ENCODE measurements at places on chromosomes 1 and 21.
A peak's percentile ranks its signal among the peaks of the same experiment; 100 is the strongest.

- DNase-seq: peak; percentile 60
Observed at GRCh38 chr1:91684481-91685196, 184.0 kb downstream of the CDC7 start.

GRCh38 chr1:211352985-211353515 lies 26.4 kb downstream of the TRAF5 start:
- DNase-seq: peak; percentile 68

- DNase-seq: no peak
Observed at GRCh38 chr1:230307213-230307612, 118.9 kb downstream of the PGBD5 start.

GRCh38 chr21:15624646-15625045 lies 105.1 kb upstream of the USP25 start:
- no peak for DNase-seq

- DNase-seq: no peak
Observed at GRCh38 chr1:172875892-172876291, 174.8 kb downstream of the TNFSF18 start.

- DNase-seq: no peak
Observed at GRCh38 chr1:3680488-3681230, 28.3 kb downstream of the TP73 start.

GRCh38 chr21:44626673-44627143 lies at the start of gene KRTAP10-9:
Gene KRTAP10-9, plus strand, starts transcription at chr21:44627093. Its CDS starts 79 bp downstream, at chr21:44627172.
- no peak for DNase-seq

DNA sequence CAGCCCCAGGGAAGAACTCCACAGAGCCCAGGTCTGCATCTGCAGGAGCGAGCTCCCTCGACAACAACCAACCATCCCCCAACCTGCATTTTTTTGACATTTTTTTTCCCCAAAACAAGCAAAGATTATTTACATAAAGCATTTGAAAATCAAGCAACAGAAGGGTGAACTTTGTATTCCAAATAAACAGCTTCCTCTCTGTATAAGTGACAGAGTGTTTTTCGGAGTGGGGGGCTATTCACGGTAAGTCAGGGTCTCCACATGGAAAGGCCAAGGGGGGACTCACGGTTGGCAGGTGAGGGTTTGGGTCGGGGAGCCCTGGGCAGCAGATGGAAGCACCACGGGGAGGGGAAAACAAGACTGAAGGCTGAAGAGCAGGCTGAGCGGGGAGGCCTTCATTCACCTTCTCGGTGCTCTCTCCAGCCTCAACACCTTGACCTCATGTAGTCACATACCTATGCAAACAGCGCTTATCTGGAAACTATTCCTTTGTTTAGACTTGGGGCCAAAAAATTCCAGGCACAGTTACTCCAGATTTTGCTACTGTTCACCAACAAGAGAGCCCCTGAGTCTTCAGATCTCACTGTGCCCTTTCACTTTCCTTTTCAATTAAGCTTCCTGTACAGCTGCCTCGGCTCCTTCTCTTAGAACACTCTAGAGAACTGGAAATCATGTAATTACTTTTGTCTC lies 27.6 kb downstream of the C2CD2 start:
- DNase-seq: peak; percentile 77

DNA sequence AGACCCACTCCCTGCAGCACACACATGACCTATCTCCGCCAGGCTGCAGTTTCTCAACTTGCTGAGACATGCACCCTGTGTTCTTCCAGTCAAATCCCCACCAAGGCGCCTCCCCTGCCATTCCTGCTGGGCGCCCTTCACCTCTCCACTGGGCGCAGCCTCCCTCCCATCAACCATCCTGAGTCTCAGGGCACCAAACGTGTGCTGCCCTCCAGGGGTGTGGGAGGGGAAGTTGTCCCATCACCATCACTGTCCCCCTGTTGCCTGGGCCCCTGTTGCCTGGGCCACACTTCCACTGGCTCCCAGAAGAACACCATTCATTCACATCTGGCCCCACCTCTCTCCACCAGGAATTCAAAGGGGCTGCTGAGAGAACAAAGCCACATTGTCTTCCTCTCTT lies 44.9 kb upstream of the EFHD2 start:
- peak; percentile 35 for DNase-seq

- no peak for DNase-seq
Observed at GRCh38 chr1:17521946-17522612, 17.4 kb upstream of the ARHGEF10L start.

DNA sequence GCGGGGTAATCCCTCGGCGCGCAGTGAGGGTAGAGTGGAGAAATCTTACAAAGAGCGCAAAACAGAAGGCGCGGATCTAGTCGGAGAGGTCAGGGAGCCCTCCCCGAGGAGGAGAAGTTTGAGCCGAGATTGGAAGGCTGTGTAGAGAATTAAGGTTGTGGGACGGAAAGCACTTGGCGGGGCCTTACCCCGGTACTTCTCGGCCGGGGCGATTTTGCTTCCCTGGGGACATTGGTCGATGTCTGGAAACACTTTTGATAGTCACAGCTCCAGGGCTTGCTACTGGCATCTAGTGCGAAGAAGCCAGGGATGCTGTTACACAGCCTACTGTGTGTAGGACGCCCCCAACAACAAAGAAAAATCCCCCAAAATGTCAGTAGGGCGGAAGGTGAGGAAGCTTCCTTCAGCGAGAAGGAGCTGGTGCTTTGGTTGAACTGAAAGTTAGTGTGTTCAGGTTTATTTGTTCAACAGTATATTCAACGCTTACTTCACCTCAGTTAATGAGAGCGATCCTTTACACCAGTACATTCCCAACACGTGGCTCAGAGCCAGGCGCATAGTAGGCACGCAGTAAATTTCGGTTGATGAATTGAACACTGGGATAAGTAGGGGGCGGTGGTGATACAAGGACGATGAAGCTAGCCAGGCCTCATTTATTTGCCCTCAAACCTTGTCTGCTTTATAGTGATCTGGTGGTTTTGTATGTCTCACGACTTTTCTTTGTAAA lies 807 bp downstream of the CEP85 start:
- DNase-seq: peak; percentile 71

DNA sequence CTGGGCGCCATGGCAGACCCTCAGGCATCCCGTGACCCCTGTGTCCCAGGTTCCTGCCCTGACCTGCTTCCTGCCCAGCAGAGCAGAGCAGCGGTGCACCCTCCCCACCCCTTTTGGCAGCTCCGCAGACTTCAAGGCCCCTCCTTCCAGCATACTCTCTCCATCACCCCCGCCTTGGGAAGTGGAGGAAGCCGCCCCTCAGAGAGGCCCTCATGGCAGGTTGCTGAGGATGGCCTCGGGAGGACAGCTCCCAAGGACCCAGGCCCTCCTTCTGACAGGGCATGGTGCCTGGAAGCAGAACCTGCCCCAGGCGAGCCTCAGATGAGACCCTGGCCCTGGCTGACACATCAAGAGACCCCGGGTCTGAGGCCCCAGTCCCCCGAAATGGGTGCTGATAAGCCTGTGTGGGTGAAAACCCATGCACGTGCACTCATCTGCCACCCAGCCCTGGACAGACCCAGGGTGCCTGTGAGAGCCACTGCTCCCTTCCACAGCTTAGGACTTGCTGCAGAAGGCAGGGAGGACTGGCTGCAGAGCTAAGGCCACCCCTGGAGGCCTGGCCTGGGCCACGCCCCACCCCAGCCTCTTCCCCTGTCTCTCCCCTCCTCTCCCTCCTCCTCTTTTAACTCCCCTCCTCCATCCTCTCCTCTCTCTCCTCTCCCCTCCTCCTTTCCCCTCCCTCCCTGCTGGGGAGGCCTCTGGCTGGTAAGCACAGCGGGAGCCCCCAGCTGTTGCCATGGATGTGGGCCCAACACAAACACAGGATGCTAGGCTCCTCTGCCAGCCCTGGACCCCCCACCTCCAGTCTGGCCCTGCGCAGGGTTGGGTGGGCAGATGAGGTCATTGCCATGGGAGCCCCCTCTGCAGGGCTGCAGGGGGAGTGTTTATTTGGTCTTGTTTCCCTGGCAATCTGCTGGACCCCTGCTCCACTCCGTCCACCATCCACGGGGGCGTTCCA lies 33.7 kb downstream of the WNT9A start:
- DNase-seq: no peak

GRCh38 chr1:207397525-207397926 lies 56.6 kb upstream of the CR2 start:
- DNase-seq: no peak

GRCh38 chr21:31201144-31201543 lies 142.9 kb downstream of the TIAM1 start:
- peak; percentile 65 for DNase-seq

- no peak for DNase-seq
Observed at GRCh38 chr1:18893120-18893519, 9.2 kb downstream of the ALDH4A1 start.

GRCh38 chr1:184892116-184892515 lies 82.2 kb downstream of the NIBAN1 start:
- no peak for DNase-seq

DNA sequence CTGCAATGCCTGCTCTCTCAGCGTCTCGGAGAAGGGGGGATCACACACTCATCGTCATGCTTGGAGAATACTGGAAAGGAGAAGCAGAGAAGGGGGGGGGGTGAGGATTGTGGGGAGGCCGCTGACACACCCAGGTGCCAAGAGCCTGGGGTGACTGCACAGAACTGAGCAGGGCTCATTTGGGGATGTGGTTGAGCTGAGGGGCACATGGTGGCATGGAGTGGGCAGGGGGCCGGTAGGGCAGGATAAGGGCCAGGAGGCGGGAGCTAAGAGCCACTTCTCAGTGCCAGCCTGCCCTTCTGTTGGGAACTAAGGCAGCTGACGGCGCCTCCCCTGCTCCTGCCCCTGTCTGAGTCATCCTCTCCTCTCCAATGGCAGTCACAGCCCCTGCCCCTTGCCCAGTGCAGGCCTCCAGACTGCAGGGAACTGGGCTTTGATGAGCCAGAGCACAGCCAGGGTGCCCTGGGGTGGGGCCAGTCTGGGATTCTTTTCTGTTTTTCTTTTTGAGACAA lies 27.2 kb downstream of the MRPL37 start:
- peak; percentile 75 for DNase-seq

GRCh38 chr1:203796236-203796605 lies 798 bp downstream of the ZBED6 start:
- DNase-seq: peak; percentile 70

- no peak for DNase-seq
Observed at GRCh38 chr21:37231249-37231645, 35.9 kb downstream of the VPS26C start.

All from hematopoietic multipotent progenitor cell treated with erythropoietin and hydrocortisone succinate and interleukin-3 and kit ligand, for 4 days (in vitro differentiated cells).